ENCODE measurements at places on chromosomes 13 and 19.

- DNase-seq = no peak
These were observed 83.0 kb upstream of the FNDC3A start for GRCh38 chr13:48892688-48893075.

- DNase-seq = no peak
These were observed 33.2 kb downstream of the F2RL3 start for GRCh38 chr19:16921766-16922591.

DNA sequence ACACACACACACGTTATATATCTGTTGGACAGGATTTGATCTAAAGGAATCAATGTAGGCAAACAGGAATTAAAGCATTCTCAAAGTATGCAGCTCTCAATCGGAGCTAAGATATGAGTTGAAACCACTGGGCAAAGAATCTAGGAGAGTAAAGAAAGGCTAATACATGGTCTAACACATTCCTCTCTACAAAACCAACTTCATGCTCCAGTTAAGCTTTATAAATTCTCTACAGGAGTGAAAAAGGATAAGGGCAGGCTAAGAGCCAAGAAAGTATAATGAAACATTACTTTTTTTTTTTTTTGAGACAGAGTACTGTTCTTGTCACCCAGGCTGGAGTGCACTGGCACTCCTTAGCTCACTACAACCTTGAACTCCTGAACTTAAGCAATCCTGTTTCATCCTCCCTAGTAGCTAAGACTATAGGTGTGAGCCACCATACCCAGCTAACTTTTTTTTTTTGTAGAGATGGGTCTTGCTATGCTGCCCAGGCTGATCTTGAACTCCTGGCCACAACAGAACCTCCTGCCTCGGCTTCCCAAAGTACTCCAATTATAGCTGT lies 10.6 kb downstream of the FBXL3 start:
- no peak for DNase-seq

- no peak for DNase-seq
These were observed 26.0 kb downstream of the NAXD start for GRCh38 chr13:110641055-110642015.

GRCh38 chr19:30448386-30449077 lies 76.3 kb downstream of the ZNF536 start:
- DNase-seq = no peak

DNA sequence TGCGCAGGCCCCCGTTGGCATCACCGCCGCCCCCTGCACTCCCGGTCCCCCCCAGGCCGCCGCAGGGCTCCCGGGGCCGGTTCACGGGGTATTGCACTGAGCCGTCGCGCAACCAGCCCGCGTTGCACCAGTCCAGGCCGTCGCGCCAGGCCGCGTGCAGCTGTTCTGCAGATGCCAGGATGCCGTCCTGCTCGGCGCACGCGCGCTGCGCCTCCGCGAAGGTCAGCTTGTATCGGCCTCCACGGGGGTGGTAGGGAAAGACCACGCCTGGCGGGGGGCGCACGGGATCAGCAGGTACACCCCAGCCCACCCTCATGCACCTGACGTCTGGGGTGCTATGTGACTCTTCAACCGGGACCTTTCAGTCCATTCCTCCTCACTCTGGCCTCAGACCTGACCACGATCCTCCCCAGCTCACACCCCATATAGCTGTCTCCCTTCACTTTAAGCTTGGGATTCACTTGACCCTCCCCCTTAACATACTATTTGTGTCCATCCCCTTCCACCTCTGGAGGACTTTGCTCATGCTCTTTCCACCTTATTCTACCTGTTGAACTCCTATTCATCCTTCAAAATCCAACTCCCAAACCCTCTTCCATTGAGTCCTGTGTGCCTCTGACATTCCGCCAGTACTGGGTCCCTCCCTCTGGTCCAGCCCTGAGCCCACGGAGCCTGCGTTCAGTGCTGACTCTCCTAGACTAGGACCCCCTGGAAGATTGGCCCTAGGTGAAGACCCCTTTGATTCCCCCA lies 14.3 kb downstream of the TM6SF2 start:
- DNase-seq = no peak

DNA sequence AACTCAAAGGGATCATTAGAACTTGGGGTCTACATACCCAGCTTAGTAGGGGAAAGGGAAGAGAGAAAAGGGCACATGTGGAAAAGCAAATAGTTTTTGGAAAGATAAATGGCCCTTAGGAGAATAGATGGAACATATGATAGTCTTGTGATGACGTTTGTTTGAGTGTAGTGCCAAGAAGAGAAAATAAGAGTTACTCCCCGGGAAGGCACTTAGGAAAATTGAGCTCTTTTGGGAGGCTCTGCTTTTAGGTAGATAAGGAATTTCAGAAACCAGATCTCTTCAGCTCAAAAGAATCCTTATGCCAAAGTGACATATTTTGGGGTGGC lies 44.8 kb upstream of the SERTM1 start:
- no peak for DNase-seq

- DNase-seq = no peak
These were observed 297.0 kb upstream of the EDNRB start for GRCh38 chr13:78215458-78216108.

DNA sequence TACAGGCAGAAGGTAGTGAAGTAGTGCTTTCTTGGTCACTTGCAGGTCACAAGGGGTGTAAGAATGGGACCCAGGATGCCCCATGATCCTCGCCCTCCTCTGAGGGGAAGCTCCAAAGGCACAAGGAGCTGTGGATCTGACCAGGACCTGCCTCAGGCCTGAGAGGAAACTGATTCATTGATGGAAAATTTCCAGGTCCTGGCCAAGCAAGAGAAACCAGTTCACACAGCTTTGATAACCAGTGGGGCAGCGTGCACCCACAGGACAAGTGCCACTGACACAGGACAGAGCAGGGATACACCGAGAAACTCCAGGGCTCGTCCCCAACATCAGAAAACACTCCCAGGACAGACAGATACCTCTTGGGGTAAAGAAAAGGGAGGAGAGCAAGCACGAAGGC lies 177.1 kb downstream of the RBM26 start:
- no peak for DNase-seq

DNA sequence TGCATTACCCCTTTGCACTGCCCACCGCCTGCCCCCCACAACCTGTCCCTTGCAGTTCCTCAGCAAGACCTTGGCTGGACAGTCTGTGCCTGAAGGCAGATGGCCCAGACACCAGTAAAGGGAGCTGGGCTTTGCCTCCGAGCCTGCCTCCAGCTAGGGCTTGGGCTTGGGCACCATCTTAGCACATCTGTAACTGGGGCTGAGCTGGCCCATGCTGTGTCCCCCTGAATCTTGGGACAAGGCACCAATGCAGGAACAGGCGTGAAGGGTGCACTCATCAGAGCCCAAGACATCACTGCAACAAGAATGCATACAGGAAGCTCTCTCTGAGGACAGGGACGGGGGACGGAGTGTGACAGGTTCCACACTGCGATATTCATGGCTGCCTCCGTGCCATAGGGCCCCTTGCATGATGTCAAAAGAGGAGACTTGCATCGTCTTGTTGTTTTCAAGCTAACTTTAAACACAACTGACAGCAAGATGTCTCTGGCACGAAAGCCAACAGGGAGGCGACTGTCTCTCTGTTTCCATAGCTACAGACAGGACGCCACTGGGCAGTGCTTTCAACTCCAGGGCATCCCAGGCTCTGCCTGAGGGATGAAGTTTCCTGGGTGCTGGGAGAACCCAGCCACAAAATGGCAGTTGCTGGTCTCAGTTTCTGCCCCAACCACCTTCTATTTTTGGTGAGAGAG lies 8.7 kb upstream of the CHST8 start:
- DNase-seq = no peak

DNA sequence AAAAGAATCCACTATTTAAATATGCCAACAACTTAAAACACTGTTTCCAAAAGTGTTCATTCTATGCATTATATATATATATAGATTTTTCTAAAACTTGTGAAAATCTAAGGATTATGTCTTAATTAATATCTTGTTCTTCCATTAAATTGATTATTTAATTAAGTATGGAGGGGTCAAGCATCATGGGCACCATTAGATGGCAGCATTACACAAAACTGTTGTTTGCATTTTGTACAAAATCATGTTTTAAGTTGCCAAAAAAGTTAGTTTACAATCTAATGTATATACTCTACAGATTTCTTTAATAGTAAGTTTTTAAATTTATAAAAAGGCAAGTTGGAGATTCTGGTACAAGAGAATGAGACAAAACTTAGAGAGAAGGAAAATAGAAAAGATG lies 213.2 kb upstream of the EDNRB start:
- no peak for DNase-seq

- DNase-seq = no peak
These were observed 1332.0 kb upstream of the PCDH20 start for GRCh38 chr13:62747629-62748028.

GRCh38 chr13:57627663-57628062 lies 3.9 kb upstream of the PCDH17 start:
- no peak for DNase-seq

All from CD4-positive, alpha-beta T cell (primary cell).